Large intestine (tissue), 12 donors: ENCODE measurements at places on chromosomes 1 and 21.

DNA sequence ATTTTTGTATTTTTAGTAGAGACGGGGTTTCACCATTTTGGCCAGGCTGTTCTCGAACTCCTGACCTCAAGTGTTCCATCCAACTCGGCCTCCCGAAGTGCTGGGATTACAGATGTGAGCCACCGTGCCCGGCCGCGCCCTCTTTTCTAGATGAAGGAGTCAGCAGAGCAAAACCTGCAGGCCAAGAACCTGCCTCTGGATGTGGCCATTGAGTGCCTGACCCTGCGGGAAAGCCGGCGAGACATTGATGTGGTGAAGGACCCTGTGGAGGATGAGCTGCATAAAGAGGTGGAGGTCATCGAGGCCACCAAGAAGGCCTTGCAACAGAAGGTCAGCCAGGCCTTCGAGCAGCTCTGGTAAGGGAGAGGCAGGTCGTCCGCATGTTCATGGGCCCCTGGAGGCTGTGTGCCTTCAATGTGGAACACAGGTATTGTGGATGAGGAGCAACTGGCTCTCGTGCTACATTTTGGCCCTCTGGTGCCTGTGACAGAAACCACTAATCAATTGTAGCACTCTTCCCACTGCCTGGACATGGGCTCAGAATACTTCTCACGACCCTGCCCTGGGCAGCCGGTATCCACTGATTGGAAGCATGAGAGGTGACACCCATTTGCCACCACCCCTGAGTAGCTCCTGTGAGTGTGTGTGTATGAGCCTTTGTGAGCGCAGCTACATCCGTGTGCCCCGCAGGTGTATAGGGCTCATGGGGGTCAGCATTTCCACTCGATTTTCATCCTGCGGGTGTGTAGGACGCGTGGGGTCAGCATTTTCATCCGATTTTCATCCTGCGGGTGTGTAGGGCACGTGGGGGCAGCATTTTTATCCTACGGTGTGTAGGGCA lies 2.0 kb downstream of the TEKT2 start:
- no peak for DNase-seq

DNA sequence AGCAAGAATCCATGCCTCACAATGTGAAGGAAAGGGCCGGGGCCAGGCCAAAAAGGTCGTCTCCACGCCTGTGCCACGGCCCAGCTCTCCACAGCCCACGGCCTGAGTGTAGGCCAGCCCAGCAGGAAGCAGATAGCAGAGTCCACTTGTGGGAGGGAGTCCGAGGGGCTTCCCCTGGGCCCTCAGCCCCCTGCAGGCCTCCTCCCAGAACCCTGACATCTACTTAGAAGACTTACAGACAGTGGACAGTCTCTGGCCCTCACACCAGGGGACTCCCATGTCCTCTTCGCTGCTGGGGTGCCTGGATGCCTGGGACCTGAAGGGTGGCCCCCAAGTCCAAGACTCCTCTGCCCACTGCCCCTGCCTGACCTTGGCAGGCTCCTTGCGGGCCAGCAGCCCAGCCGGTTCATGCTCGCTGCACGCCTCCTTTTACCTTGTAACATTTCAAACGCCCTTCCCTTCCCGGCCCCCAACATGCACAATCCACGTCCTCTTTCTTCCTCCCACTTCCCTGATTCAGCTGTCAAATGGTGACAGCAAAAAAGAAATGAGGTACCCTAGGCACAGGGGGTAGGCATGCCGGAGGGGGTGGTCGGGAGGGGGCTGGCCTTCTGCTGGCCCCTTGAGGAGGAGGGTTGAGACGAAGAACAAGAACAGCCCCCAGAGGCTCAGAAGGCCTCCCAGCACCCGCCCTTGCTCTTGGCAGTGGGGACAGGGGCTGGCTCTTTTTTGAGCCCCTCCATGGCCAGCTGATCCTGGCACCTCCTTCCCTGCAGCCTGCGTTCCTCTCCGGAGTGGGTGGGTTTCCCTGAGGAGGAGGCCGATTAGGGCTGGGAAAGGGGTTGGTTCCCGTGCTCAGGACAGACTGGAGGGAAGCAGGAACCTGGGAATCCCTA lies 997 bp upstream of the PTPN7 start:
- DNase-seq, result no peak

- DNase-seq, result no peak
Measured at GRCh38 chr1:246029616-246030015, 477.5 kb downstream of the SMYD3 start.

DNA sequence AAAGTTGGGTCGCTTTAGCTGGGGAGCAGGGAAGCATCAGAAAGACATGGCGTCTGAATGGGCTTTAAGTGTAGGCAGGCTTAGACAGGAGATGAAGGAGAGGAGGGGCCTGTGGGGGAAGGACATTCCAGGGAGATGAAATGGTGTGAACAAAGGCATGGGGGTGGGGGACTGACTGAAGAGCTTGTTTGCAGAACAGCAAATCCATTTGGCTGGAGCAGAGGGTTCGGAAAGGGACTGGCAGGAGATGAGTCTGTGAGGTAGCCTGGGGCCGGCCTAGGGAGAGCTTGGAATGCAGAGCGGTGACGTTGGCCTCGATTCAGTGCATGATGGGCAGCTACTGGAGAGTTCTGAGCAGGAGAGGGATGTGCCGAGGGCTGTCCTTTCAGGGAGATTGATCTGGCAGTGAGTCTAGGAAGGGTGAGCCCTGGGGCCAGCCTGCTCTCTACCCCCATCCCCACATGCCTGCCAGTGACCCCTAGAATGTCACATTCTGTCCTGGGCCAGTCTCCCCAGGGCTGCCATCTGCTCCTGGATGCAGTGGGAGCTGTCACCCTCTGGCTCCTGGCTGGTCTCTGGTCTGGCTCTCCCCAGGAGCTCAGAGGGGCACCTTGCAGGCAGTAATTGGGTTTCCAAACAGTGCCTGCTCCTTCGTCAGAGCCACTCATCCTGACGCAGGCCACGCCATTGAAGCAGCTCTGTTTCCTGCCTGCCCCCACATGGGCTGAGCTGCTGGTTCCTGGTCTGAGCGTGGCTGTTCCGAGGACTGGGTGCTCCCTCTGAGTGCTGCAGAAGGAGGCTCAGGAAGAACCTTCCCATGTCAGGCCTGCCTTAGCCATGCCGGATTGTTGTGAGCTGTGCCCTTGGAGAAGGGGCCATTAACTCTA lies 22.3 kb upstream of the TMEM222 start:
- DNase-seq, result peak; percentile 65

- no peak for DNase-seq
Measured at GRCh38 chr1:199723250-199723956, 304.1 kb upstream of the NR5A2 start.

- DNase-seq, result no peak
Measured at GRCh38 chr1:180612632-180613031, 19.2 kb upstream of the XPR1 start.

- DNase-seq, result no peak
Measured at GRCh38 chr1:202167708-202168415, 7.5 kb upstream of the PTPN7 start.

GRCh38 chr1:27889506-27889905 lies 17.2 kb downstream of the THEMIS2 start:
- no peak for DNase-seq

DNA sequence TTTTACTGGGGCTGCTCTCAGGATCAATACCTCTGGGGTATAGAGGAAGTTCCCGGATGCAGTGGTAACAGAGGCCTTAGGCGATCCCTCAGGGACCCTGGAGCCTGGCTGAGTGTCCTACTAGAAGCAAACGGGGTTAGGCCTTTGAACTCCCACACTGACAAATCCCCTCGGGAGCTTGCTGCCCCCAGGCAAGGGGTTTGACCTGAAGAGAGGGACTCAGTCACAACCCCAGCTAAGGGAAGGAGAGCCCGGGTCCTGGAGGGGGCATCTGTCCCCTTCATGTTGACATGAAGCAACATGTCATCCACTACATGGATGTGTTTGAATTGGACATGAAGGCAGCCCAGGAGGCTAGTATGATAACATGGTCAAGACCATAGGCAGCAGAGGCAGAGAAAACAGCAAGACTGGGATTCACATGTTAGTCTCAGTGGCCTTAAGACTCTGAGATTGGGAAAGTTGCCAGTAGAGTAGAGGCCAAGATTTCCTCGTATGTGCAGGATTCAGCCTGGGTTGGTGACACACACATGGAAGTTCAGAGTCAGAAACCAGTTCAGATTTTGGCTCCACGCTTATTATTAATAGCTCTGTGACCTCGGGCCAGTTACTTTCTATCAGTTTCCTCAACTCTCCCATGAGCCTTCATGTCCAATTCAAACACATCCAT lies 101.5 kb downstream of the KCNN3 start:
- DNase-seq, result no peak

DNA sequence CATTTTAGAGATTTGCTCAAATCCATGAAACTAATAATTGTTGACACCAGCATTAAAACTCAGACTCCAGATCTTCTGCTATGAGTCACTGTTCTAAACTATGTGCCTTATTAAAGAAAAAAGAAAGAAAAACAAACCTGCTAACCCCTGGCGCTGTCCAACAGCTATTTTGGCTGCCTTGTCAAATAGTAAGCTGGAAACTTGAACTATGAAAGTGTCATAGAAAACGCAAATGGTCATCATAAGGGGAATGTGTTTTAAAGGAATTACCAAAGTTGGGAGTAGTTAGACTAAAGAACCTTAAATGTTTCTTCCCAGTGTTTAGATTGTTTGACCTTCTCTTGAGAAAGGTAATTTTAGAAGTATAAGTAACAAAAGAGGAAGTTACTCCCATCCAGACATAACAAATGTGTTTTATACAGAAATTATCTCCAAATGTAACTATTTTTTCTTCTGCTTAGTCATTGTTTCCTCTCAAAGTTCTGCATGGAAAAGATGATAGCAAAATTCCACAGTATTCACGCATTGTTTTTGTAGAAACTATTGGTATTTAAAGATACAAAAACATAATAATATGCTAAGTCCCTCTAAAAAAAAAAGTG lies 272.4 kb downstream of the TPR start:
- DNase-seq, result no peak

GRCh38 chr1:37238364-37239224 lies 204.3 kb upstream of the GRIK3 start:
- no peak for DNase-seq

GRCh38 chr21:26967062-26967913 lies at the start of gene ADAMTS5:
Gene ADAMTS5 (minus strand): TSS chr21:26967088. CDS start chr21:26966391, 697 bp downstream.
- no peak for DNase-seq

GRCh38 chr1:241605146-241605805 lies 34.9 kb downstream of the CHML start:
- DNase-seq, result no peak

GRCh38 chr1:63723602-63724001 lies 50.2 kb upstream of the ROR1 start:
- peak; percentile 73 for DNase-seq

- no peak for DNase-seq
Measured at GRCh38 chr21:21051109-21052055, 53.2 kb downstream of the NCAM2 start.

- no peak for DNase-seq
Measured at GRCh38 chr1:24379733-24380315, 33.8 kb downstream of the STPG1 start.

DNA sequence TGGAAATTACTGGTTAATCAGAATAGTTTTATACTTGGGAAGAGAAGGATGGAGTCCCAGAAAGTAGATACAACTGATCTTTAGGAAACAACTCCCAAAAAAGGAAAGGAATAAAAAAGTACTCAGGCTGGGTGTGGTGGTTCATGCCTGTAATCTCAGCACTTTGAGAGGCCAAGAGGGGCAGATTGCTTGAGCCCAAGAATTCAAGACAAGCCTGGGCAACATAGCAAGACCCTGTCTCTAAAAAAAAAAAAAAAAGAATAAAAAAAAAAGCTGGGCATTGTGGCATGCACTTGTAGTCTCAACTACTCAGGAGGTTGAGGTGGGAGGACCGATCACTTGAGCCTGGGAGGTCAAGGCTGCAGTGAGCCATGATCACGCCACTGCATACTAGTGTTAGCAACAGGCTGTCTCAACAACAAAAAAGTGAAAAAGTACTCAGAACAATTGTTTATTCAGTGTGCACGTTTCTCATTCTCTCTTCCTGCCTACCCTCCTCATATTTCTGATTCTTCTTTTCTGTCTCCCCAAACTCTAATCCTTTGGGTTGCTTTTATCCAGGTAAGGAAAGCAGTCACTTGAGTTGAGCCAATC lies 2.2 kb upstream of the DHCR24 start:
- no peak for DNase-seq

GRCh38 chr1:76881762-76882161 lies 14.5 kb downstream of the ST6GALNAC5 start:
- no peak for DNase-seq

GRCh38 chr1:26352338-26352679 lies 1.6 kb downstream of the CRYBG2 start:
- DNase-seq, result peak; percentile 43

DNA sequence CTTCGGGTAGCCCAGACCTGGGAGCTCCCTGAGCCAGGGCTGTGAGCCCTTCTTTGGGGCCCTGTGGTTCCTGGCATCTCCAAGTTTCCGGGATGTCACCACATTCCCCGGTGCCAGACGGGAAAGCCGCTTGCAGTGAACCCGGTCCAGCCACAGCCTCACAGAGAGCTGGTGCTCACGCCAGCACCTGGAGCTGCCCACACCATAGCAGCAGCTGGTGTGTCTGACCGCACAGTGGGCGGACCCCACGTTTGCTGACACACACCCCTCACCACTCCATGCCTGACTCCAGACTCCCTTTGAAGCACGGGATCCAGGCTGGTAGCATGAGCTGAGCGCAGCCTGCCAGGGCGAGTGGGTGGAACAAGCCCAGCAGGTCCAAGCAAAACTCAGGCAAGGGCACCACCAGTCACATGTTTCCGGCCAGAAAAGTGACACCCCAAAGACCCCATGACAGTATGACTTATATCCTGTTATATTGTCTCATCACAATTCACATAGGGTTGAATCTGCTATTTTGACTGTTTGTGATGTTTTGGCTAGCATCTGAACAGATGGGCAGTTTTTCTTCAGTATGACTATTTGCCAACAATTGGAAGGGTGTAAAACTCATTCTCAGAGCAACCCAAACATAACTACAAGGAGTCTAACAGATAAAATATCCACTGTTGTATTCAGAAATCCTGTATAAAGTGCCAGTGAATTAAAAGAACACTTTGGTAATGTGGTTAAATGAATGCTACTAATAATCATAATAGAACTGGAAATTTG lies 285.4 kb downstream of the SMYD3 start:
- no peak for DNase-seq

DNA sequence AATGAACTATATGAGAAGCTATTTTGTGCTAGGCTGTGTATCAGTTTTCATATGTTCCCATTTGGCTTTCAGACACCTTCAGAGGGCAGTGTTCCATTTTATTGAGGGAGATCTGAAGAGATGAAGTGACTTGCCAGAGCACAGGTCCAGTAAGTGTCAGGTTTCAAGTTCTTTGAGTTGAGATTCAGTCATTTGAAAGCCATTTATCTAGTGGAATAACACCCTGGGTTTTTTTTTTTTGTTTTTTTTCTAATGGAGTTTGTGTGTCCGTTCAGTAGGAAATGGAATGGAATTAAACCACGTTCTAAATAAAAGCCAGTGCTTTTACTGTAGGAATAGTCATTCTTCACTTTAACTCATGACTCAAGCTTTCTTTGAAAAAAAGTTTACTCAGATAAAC lies 652.9 kb upstream of the USP24 start:
- no peak for DNase-seq
